Left forelimb (tissue), 1 donor: ENCODE measurements at places on chromosomes 1 and 21.

- no peak for DNase-seq
Observed at GRCh38 chr1:118960567-118961136, 27.5 kb downstream of the TBX15 start.

- DNase-seq, result no peak
Observed at GRCh38 chr1:40014253-40014706, 26.2 kb upstream of the CAP1 start.

DNA sequence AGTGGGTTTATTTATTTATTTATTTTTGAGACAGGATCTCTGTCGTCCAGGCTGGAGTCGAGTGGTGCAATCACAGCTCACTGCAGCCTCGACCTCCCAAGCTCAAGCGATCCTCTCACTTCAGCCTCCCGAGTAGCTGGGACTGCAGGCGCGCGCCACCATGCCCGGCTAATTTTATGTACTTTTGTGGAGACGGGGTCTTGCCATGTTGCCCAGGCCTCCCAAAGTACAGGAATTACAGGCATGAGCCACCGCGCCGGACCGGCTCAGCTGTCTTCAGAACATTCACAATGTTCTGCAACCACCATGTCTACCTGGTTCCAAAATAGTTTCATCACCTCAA is 406 bp upstream of the DNAJC8 start:
- no peak for DNase-seq

DNA sequence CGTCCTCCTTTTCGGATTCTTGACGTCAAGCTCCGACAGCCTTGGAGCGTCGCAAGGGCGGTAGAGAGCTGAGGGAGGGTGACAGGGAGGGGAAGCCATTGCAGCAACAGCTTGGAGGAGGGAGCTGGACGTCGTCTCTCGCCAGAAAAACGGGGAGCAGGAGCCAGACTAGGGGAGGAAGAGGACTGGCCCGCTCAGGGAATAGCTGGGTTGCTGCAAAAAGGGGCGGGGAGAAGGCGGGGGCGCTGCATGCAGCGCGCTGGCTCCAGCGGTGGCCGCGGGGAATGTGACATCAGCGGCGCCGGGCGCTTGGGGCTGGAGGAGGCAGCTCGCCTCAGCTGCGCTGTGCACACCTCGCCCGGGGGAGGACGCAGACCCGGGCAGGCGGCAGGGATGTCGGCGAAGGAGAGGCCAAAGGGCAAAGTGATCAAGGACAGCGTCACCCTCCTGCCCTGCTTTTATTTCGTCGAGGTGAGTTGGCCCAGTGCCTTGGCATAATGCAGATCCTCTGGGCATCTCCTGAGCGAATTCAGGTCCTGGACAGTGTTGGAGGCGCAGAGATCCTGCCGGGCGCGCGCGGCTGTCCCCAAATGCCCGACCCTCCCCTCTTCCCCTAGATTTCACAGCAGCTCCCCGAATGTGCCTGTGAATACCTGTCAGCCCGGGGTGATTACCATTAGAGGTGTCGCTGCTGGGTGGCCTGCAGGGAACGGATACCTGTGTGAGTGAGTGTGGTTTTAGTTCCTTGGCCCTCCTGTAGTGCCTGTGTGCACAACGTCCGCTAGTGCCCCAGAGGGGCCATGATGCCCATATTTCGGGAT is at the start of gene PLPPR4:
Gene PLPPR4 (plus strand): TSS at position 292 of the 821 bp plus-strand sequence. CDS start 102 bp downstream, at position 394.
- DNase-seq, result peak; percentile 73

DNA sequence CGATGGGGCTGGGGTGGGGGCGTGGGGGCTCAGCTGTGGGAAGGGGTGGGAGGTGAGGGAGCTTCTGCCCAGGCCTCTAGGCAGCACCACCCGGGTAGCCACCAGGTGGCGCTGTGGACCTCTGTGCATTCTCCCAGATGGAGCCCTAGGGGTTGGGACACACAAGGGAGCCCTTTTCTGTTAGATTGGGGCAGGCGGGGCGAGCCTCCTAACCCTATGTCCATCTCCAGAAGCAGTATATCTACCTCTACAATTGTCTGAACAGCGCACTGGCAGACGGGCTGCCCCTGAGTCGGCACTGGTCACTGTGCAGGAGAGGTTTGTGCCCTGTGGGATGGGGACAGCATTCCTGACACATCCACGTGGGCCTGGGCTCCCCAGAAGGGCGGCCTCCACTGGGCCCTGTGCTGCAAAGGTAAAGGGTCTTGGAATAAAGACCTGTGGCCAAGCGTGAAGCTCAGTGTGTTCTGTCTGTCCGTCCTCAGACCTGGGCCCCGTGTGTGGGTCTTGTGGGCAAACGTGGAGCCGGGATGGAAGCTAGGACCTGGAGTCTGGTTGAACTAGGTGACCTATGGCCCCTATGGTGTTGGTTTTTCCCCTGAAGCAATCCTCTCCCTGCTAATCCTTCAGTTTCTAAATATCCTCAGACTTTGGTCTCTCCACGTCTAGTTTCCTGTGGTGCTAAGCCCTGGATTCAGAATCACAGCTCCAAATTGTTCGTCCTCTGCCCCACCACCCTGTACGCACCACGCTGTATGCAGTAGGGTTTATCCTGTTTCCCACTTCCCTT is 4.4 kb upstream of the LGR6 start:
- no peak for DNase-seq

GRCh38 chr1:6688001-6688400 is 13.6 kb downstream of the DNAJC11 start:
- DNase-seq, result no peak

GRCh38 chr1:96808191-96808590 is 86.6 kb downstream of the PTBP2 start:
- DNase-seq, result no peak

GRCh38 chr1:71414179-71414578 is 333.3 kb upstream of the ZRANB2 start:
- DNase-seq, result no peak

GRCh38 chr1:20343149-20343937 is 52.7 kb downstream of the VWA5B1 start:
- no peak for DNase-seq

- no peak for DNase-seq
Observed at GRCh38 chr1:207241164-207241934, 80.1 kb upstream of the CD55 start.

GRCh38 chr21:42864286-42864685 is 15.1 kb downstream of the WDR4 start:
- no peak for DNase-seq

DNA sequence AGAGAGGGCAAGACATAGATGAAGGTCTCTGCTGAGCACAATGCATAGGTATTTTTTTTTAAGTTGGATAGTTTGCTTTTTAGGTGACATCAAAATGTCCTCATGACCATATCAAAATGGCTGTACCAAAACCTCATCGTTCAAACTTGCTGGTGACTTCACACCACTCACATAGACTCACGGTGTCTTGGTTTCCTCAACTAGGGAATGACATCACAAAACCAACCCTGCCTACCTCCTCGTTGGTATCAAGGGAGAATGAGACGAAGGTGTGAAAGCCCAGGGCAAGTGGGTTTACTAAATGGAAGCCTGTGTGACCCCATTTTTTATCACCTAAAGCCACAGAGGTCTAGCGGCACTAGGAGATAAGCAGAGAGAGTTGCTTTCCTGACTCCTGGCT is 1.6 kb downstream of the PIGR start:
- DNase-seq, result no peak

DNA sequence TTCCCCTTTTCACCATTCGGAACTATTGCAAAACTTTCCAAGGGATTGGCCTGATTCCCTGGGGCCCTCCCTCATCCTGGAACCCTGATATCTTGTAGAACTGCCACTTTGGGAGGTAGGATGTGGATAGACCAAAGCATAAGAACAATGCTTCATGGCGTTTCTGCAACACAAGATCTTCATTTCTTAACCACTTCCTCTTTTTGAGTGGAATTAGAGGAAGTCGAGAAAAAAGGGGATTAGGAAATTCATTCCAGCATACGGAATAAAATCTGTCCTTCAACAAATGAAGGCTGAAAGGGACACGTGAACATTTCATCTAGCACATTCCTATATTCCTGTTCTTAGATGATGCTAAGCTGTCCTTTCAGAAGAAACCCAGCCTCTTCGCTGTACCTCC is 149.3 kb downstream of the HUNK start:
- no peak for DNase-seq

- DNase-seq, result no peak
Observed at GRCh38 chr1:39272027-39272797, 67.7 kb downstream of the MACF1 start.

DNA sequence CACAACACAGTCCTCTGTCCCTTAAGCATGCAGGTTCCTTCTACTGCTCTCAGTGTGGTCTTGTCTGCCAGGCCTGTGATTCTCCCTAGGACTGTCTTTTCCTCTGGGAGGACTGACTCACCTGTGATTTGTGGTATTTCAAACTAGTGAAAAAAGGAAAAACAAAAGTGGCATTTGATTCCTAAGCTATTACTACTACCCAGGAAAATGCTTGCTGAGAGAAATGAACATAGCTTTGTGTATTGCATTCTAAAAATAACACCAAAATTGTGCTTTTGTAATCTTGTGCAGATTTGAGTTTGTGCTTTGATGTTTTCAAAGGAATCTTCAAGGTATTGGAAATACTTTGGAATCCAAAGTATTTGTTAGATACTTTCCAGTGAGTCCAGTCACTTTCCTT is 57.0 kb downstream of the GPR161 start:
- DNase-seq, result no peak

DNA sequence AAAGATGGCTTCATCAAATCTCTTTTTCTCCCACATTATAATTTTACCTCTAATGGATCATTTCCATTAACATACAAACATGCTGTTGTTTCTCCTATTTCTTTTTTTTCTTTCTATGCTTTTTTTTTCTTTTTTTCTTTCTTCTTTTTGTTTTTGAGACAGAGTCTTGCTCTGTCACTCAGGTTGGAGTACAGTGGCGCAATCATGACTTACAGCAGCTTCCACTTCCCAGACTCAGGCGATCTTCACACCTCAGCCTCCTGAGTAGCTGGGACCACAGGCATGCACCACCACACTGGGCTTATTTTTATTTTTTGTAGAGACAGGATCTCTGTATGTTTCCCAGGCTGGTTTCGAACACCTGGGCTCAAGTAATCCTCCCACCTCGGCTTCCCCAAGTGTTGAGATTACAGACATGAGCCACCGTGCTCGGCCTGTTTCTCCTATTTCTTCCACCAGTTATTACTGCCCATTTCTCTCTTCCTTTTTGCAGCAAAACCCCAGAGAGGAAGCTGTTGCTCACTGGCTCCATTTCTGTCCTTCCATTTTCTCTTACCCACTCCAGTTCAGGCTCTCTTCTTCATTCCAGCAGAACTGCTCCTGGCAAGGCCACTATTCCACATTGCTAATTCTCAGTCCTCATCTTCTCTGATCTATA is 32.1 kb upstream of the OPRD1 start:
- peak; percentile 3 for DNase-seq

GRCh38 chr1:246155923-246156322 is 351.2 kb downstream of the SMYD3 start:
- no peak for DNase-seq

DNA sequence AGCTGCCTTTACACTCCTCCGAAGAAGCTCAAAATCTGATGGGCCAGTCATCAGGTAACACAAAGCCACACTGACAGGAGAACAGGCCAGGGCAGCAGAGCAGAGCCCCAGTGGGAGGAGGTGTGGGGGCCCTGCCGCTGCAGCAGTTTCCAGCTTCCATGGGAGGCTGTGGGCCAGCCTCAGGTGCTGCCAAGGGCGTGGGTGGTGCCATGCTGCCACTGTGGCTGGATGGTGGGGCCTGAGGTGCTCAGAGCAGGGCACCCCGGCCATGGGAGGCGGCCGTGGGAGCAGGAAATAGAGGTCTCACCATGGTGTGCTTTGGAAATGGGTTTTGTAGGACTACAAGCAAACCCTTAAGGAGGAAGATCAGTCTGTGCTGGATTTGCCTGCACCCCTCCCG is 50.8 kb upstream of the COL6A1 start:
- no peak for DNase-seq

DNA sequence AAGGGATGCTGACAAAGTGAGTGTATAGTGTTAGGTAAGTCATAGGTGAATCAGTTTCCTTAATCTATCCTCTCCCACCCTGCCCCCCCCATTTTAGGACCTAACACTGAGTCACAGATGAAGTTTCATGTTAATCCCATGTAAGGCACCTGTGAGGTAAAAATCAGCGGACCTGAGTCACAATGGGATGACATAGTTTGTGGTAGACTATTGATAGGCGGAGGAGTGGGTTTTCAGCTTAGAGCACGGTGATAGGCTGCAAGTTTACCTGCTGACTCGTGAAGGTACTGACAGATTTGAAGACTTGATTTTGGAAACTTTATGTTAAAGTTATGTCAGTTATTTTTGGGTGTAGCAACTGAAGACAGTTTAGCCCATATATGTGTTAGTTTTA is 1.7 kb downstream of the TOR1AIP1 start:
- no peak for DNase-seq

GRCh38 chr1:98468111-98468717 is 193.3 kb upstream of the SNX7 start:
- no peak for DNase-seq

DNA sequence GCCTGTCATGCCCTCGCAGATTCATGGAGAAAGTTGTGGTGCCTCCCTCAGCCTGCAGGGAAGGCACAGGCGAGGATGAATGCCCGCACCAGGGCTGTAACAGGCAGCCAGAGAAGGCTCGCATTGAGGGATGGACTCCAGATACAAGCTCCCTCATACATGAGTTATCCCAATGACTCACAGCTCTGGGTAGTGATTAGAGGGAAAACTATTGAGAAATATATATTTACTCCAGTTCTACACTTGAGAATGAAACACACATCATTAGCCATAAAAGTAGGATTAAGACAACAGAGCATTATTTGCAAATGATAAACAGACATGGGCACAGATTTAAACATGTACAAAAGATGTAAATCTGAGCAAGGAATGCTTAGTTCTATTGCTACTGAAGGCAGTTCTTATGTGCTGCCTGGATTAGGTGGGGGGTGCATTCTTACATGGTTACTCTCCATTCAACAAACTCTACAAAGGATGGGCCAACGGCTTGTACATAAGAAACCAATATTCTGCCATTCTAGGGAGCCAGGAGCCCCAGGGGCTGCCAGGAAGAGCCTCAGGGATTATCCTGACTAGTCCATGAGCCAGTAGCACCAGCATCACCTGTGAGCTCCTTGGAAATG is 97.9 kb downstream of the CSMD2 start:
- DNase-seq, result no peak

- no peak for DNase-seq
Observed at GRCh38 chr21:33817663-33818451, 97.7 kb downstream of the ATP5PO start.

- no peak for DNase-seq
Observed at GRCh38 chr1:86447198-86447790, 21.4 kb upstream of the CLCA1 start.

DNA sequence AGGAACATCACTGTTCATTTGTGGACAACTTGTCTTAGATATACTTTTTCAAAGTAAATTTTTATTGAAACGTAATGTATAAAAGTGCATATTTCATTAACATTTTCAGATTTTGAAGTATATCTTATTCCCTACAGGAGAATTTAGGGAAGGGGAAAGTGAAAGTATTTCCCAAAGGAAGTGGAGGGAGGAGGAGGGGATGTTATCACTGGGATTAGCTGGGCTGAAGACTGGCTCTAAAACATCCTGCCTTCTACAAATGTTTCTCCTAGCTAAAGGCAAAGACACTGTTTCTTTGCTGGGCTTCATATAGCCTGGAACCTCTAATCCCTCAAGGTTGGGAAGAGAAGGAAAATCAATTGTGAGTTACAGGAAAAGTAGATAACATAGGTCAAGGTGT is 7.1 kb upstream of the ZNF697 start:
- no peak for DNase-seq
